ENCODE measurements at places on chromosomes 16 and 17.

GRCh38 chr16:6066652-6067051 is 969.1 kb upstream of the EEF2KMT start:
- no peak for DNase-seq

- DNase-seq, result no peak
These were observed 57.9 kb downstream of the RTN4RL1 start for GRCh38 chr17:1967213-1967612.

GRCh38 chr16:12098429-12099310 is 122.1 kb downstream of the SNX29 start:
- no peak for DNase-seq

DNA sequence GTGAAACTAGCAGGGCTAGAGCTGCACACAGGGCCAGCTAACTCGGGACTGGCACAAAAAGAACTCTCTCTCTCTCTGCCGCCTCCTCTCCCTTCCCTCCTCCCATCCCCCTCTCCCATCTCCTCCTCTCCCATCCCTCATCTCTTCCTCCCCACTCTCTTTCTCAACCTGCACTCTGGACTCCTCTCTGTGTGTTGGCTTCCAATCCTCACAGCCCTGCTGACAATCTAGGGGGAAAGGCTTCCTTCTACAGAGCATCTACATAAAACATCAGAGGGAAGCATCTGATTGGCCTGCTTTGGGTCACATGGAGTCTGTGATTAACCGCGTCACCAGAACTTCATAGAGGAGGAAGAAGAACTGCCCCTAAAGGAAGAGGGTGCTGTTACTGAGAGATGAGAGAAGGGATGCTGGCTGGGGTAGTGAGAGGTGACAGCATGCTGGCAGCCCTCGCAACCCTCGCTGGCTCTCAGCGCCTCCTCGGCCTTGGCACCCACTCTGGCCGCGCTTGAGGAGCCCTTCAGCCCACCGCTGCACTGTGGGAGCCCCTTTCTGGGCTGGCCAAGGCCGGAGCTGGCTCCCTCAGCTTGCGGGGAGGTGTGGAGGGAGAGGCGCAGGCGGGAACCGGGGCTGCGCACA is 12.8 kb upstream of the ZFP90 start:
- no peak for DNase-seq

- no peak for DNase-seq
These were observed 3.2 kb downstream of the THRA start for GRCh38 chr17:40065769-40066510.

GRCh38 chr16:85527767-85528297 is 85.3 kb upstream of the GSE1 start:
- DNase-seq, result no peak

DNA sequence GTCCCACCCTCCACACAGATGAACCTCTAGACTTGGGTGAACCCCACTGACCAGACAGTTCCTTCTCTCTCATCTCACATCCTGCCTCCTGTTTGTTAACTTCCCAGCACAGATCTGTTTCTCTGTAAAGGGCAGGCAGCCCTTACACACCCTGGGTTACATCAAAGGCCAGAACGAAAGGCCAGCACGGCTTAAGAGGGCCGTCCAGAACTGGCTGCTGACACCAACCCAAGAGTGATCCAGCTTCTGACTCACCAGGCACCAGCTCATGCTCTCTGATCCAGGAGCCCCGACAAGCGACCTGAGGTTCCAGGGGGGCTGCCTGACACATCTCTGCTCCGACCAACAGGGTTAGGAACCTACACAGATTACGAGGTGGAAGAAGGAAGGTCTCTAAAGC is 86.9 kb downstream of the MRM3 start:
- no peak for DNase-seq

DNA sequence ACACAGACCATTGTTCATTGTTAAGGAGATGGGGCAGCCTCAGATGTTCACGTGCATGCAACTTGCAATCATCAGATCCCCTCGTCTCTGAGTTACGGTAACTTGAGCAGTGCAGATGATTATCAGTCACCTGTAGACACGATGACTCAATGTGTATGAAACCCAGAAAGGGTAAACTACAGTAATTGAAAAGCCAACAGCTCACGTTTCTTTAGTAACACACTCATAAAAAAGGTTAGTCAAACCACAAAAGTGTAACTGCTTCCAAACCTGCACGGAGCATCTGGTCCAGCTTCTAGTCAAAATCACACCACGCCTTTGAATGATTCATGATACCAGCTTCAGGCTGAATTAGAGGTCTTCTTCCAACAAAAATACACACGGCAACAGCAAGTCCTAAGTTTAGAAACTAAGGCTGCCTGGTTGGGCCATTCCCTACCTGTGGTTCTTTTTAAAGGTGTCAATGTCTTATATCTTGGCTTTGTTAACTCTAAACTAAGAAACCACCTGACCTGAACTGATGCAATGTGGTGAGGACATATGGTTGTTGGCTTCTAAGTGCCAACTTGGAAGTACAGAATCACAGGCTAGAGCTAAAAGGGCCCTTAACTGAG is 32.3 kb downstream of the GRB7 start:
- DNase-seq, result peak; percentile 88

DNA sequence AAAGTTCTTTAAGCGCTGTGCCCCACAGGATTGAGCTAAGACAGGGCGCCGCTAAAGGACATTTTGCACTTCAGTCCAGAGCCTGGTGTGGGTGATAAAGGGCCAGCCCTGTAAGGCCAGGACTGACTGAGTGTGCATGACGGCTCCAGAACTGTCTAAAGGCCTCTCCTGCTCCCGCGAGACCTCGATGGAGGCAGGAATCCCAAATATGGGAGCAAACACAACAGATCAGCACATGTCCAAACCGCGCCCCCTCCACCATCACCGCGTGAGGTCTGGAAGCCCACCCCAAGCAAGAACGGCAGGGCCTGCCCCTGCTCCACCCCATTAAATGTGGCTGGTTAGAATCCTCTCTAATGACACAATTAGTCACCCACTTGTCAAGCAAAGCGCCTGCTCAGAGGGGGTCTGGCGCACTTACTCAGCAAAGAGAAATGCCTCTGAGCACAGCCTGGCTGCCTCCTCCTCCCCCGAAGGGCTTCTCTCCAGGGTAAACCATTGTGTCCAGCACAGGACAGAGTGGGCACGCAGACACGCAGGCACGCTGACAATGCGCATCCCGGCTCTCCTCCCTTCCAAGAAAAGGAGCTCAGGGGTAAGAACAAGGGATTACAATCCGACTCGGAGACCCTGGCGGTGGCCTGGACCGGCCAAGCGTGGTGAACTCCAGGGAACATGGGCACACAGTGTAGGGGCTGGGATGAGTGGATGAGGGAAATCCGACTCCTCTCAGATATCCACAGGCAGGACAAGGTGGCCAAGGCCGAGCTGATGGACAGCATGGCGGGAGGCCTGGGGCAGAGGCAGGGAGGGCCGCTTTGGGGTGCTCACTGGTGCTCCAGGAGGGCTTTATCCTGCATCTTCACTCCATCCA is 1.5 kb downstream of the MXRA7 start:
- no peak for DNase-seq

- DNase-seq, result peak; percentile 99
These were observed at the start of gene CDR2 for GRCh38 chr16:22374311-22375116. TSS of gene CDR2 (minus strand) at chr16:22374619. CDS start at chr16:22374309, 310 bp downstream.

DNA sequence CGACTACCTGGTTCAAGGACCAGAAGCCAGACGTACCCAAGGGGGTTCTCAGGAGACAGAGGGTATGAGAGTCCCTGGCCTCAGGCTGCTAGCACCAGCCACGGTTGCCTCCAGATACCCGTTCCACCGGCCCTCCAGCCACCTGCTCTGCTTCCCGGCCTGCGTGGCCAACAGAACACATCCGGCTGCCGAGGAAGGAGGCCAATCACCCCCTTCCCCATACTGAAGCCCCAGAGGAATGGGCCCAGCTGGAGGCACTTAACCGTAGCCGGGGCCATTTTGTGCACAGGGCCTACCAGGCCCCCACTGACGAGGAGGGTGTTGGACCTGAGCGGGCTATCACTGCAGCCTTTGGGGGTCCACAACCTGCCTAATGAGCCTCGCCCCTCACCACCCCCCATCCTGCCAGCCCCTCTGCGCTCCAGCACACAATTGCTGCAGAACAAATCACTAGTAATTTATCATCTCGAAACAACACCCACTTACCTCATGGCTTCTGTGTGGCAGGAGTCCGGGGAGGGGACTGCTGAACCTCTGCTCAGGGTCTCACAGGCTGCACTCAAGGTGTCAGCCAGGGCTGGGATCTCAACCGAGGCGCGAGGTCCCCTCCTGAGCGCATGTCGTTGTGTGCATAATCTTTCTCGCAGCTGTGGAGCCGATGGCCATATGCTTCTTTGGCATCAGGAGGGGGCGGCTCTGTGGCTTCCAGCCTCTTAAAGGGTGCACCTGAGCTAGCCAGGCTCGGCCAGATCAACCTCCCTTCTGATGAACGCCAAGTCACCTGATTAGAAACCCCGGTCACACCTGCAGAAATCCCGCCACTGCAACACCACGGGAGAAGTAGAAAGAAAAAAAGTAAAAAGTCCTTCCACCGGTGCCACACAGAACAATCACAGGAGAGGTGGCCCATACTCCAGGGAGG is 10.1 kb upstream of the KREMEN2 start:
- DNase-seq, result no peak

DNA sequence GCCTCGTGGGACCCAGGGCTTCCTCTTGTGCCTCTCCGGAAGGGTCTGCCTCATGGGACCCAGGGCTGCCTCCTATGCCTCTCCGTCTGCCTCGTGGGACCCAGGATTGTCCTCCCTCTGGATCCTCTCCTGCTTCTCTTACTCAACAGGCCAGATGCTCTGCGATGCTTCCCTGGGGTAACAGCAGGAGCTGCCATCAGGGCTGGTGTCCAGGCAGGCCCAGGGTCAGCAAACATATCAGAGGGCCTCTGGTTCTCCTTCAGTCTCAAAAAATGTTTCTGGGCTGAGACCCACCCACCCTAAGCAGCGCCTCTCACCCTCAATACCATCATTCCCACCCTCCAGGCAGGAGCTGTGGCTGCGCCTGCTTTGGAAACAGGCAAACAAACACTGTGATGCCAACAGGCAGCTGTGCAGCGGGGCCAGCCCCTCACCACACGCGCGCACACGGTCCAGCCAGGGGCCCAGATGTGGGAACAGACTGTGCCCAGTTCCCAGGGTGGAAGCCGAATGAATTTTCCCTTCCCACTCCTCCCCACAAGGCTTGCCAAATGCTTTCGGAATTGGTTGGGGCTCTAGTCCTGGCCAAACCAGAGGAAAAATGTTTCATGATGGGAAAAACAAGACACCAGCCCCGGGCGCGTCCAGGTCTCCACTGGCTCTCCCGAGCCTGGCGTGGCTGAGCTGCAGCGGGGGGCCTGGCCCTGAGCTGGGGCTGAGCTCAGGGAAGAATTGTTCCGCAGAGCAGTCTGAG is 11.3 kb downstream of the TIMM22 start:
- DNase-seq, result no peak
